ENCODE measurements at places on chromosomes 2 and 18.

- DNase-seq, result peak; percentile 44
Measured at GRCh38 chr2:152200565-152201465, 25.3 kb upstream of the STAM2 start.

DNA sequence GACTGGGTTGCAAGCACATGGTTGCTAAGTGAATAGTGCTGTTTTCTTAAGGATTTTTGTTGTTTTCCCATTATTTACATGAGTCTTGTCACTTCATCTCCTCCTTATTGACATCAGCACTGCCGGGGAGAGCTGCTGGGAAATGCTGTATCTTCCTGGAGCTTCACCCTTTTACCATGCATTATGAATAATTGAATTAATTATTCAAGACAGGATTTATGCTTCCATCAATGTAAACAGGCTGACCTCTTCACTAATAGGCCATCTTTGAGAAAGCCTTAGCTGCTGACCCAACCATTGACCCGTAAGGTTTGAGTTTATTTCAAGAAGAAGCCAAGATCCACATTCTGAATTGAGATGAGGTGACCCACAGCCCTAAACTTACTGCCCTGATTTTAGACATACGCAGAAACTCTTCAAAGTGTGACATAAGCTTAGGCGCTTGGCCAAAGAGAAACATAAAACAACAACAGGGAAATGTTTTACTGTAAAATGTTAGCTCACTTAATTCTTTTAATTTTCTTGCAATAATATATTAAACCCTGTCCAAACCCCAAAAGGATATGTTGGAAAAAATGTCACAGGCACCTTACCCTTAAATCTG is 365.5 kb upstream of the SYT4 start:
- DNase-seq, result no peak

- no peak for DNase-seq
Measured at GRCh38 chr2:11746807-11747459, 501 bp downstream of the LPIN1 start.

- DNase-seq, result no peak
Measured at GRCh38 chr2:58107803-58108710, 61.5 kb downstream of the VRK2 start.

GRCh38 chr2:26704441-26704977 is 12.0 kb downstream of the KCNK3 start:
- no peak for DNase-seq

- DNase-seq, result no peak
Measured at GRCh38 chr2:98478088-98478551, 33.5 kb downstream of the INPP4A start.

- no peak for DNase-seq
Measured at GRCh38 chr18:42086288-42086687, 131.3 kb downstream of the PIK3C3 start.

GRCh38 chr2:213121690-213122089 is 29.7 kb downstream of the IKZF2 start:
- no peak for DNase-seq

GRCh38 chr18:8142131-8142711 is 467.0 kb upstream of the RAB12 start:
- DNase-seq, result no peak

GRCh38 chr18:42112657-42113420 is 157.8 kb downstream of the PIK3C3 start:
- DNase-seq, result no peak

- DNase-seq, result no peak
Measured at GRCh38 chr2:95375532-95376150, 26.9 kb upstream of the FAHD2A start.

DNA sequence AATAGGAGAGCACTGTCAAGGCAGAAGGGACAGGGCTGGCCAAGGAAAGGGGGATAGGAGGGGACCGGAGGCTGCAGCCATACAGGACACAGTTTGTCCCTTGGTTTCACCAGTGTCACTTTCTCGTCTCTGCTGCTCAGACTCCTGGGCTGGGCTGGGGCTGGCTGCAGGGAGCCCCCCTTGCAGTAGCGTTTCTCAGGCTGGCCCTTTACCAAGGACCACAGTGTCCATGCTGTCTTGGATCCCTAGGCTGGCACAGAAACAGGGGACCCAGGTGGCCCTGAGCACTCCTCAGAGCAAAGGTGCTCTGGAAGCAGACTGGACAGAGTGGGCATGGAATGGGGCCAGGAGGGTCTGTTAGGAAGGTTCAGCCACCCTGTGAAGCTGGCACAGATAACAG is 34.8 kb downstream of the ATOH8 start:
- DNase-seq, result no peak

- no peak for DNase-seq
Measured at GRCh38 chr2:232061265-232061664, 99.8 kb downstream of the DIS3L2 start.

GRCh38 chr2:107740300-107740699 is 86.4 kb upstream of the RGPD4 start:
- no peak for DNase-seq

GRCh38 chr2:240922982-240923537 is 16.9 kb downstream of the CROCC2 start:
- DNase-seq, result peak; percentile 54

GRCh38 chr18:36295880-36296301 is 1.6 kb upstream of the FHOD3 start:
- DNase-seq, result no peak

GRCh38 chr2:191629976-191630712 is 47.8 kb upstream of the NABP1 start:
- DNase-seq, result no peak

DNA sequence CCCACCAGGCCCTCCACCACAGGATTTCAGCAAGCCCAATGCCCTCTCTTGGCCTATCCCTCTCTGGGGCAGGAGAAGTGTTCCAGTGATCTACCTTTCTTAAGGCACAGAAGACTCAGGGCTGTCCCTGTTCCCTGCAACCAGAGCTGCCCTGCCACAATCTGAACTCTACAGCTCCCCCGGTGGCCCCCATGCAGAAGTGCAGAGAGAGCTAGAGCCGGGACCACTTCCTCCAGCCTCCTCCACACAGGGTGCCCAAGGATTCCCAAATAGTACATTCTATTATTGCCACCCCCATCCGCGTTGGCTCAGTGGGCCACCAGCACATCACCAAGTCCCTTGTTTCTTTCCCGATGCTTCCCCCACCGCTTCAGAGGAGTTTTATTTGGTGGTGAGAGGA is 114.8 kb upstream of the PTPRM start:
- no peak for DNase-seq

DNA sequence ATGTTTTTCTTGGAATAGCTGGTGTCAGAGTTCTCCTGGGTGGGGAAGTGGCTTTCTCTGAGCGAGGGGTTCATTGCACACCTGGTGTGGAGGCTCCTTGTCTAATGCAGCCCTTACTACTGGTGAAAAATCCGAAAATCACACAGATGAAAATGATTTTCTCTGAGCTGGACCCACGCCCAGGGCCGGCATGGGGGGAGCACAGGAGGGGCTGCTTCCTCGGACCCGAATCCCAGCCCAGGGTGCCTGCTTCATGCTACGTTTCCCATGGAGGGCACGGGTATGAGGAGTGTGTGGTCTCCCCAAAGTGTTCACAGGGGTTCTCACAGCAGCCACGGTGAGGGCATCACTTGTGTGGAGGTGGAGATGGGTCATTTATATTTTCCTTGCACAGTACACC is 288.0 kb upstream of the HDAC4 start:
- no peak for DNase-seq
